ENCODE measurements at places on chromosomes 1 and 21. TPM values are rescaled to one million over a fixed set of nuclear protein-coding genes. Genes with fewer than 3 reads are reported as not detected.

The BRDT gene
- total RNA-seq: 0.15 TPM

- no peak for DNase-seq
- H3K27me3 ChIP-seq: no peaks in the 10 kb centered on the region
- H3K27ac ChIP-seq: no peak overlapping the region
- peaks cover 40% of the 10 kb centered on the region for H3K36me3 ChIP-seq
- H3K4me3 ChIP-seq: no peak overlapping the region
- H3K4me1 ChIP-seq: no peaks in the 10 kb centered on the region
Measured at GRCh38 chr1:101039245-101039644, 13.7 kb upstream of the DPH5 start.

- no peaks in the 10 kb centered on the region for H3K4me1 ChIP-seq
- 0 out of 2 replicates have a peak, but pooled peaks cover 2% of the 10 kb centered on the region for H3K36me3 ChIP-seq
- H3K27ac ChIP-seq: no peak overlapping the region
Measured at GRCh38 chr21:24220446-24220845, 1386.8 kb downstream of the MRPL39 start.

The FALEC gene
- not detected for total RNA-seq

GRCh38 chr1:34477632-34478141 is 277.2 kb upstream of the GJB5 start:
- DNase-seq: no peak
- no peak overlapping the region for H3K27ac ChIP-seq
- H3K4me1 ChIP-seq: no peaks in the 10 kb centered on the region
- H3K27me3 ChIP-seq: no peaks in the 10 kb centered on the region
- no peaks in the 10 kb centered on the region for H3K36me3 ChIP-seq

DNA sequence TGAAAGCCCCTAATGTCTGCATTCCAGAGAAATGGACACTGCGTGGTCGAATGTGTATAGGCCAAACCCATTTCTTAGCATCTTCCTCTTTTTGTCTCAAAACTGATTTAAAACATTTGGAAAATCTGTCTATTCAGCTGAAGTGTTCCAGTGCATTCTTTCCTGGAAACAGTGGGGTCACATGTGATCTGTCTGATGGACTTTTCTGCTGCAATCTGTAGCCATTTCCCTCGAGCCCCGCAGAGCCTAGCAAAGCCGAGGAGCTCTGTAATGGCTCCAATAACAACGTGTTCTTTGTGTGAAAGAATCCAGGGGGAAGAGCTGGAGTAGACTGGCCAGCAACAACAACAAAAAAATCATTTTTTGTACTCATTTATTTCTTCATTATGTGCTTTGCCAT is 329.3 kb downstream of the BARHL2 start:
- no peaks in the 10 kb centered on the region for H3K4me1 ChIP-seq
- H3K27me3 ChIP-seq: no peaks in the 10 kb centered on the region
- H3K4me3 ChIP-seq: no peak overlapping the region
- no peak overlapping the region for H3K27ac ChIP-seq

DNA sequence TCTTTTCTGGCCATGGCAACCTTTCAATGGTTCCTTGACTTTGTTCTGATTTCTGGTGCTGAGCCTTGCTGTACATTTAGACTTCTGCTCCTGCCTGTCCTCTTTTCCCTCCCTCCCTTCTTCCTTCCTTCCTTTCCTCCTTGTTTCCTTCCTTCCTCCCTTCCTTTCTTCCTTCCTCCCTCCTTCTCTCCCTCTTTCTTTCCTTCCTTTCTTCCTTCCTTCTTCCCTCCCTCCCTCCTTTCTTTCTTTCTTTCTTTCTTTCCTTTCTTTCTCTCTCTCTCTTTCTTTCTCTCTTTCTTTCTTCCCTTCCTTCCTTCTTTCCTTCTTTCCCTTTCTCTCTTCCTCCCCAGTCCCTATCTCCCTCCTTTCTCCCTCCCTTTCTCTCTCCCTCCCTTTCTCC is 10.4 kb upstream of the IGSF21 start:
- no peaks in the 10 kb centered on the region for H3K27me3 ChIP-seq
- no peak overlapping the region for H3K27ac ChIP-seq
- peaks cover 7% of the 10 kb centered on the region for H3K36me3 ChIP-seq
- DNase-seq: no peak
- H3K4me1 ChIP-seq: peaks cover 5% of the 10 kb centered on the region
